ENCODE measurements at places on chromosomes 2 and 18. TPM values are rescaled to one million over a fixed set of nuclear protein-coding genes. Genes with fewer than 3 reads are reported as not detected.

IL37 gene
- total RNA-seq = not detected

ITGA4 gene
- 1.6 TPM for total RNA-seq

GRCh38 chr2:188971432-188971861 lies 2.7 kb upstream of the COL3A1 start:
- no peak for DNase-seq

DNA sequence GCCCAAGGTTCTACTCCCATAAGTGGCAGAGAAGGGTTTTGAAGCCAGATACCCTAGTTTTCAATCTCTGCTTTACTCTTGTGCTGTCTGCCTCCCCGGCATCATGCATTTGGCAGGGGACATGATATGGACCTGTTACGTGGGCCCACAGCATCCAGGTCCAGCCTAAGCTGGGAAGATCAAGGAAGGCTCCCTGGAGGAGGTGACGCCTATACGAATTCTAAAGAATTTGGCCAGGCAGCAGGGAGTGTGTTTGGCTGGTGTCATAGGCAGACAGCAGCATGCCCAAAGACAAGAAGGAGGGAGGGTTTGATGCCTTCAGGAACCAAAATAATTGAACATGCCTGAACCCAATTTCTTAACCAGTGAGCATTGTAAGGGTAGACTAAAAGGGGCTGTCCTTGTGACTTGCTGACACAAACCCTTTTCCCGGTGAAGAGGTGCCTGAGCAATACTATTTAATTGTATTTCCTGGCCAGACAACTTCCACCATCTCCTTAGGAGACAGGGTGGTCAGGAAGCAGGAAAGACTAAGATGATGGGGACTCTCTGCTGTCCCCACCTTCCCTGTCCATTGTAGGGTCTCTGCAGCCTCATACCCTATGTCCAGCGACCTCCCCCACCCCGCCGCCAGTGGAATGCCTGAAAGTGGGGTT lies 21.3 kb downstream of the NRP2 start:
- DNase-seq = no peak

GRCh38 chr18:37574113-37574512 lies 8.5 kb upstream of the CELF4 start:
- no peak for DNase-seq

DNA sequence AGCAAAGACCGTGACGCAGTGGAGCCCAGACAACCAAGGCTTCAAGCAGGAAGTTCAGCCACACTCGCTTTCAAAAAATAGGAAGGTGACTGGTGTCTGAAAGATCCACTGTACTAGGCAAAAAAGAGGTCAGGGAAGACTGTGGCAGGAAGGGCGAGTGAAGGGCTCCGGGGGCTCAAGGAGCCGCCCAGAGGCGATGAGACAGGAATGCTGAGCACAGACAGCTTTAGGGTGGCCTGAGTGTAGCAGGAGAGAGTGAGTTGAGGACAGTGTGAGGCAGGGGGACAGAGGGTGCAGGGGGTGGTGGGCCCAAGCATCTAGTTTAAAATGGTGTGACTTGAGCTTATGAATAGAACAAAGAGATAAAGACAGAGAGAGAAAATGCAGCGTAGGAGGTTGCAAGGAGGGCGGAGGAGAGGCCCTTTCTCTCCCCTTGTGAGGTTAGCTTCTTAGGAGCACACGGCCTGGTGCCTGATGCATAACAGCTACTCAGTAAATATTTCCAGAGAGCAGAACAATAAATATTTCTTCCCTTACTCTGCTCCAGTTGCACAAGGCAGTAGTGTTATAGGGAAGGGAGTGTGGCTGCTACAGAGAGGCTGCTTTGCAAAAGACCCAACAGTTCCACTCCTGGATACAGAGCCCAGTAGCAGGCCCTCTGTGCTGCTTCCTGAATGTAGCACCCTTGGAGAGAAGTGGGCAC lies 789.7 kb upstream of the RAB6C start:
- DNase-seq = no peak

NAT8 gene
- not detected for total RNA-seq

- no peak for DNase-seq
Measured at GRCh38 chr2:152504618-152505017, 169.6 kb downstream of the FMNL2 start.

- no peak for DNase-seq
Measured at GRCh38 chr2:168790226-168790902, 12.1 kb upstream of the NOSTRIN start.

- DNase-seq = no peak
Measured at GRCh38 chr2:183459466-183459865, 335.2 kb downstream of the NUP35 start.

- no peak for DNase-seq
Measured at GRCh38 chr18:63987743-63988142, 17.9 kb downstream of the SERPINB8 start.

DNA sequence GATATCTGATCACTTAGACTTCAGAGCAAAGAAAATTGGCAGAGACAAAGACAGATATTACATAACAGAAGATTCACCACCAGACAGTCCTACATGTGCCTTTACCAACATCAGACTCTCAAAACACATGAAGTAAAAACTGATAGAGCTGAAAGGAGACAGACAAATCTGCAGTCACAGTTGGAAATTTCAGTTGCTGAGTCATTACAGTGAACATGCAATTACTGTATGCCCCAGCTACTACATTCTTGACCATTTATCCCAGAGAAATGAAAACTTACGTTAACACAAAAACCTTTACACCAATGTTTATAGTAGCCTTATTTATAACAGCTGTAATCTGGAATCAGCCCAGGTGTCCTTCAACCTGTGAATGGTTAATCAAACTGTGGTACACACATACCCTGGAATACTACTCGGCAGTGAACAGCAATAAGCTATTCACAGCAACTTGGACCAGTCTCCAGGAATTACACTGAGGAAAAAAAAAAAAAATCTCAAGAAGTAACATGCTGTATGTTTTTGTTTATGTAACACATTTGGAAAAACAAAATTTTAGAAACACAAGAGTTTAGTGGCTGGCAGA lies 7.5 kb upstream of the SCLY start:
- DNase-seq = no peak

- no peak for DNase-seq
Measured at GRCh38 chr2:197164141-197164754, 146.3 kb downstream of the ANKRD44 start.

- no peak for DNase-seq
Measured at GRCh38 chr2:128643221-128644065, 324.8 kb upstream of the HS6ST1 start.

DNA sequence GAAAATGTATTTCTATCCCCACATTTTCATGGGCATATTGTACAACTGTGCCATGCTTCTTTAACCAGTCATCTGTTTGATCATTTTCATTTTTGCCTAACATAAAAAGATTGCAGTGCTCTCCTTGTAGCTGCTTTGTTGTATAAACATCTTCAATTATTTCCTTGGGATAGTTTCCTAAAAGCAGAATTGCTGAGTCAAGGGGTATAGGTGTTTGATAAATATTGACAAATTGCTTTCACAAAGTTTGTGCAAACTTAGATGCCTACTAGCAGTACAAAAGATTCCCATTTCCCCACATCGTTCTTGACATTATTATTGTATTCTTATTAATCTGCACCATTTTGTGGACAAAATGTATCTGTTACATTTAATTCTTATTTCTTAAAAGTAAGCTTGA lies 479.6 kb downstream of the FBXO15 start:
- no peak for DNase-seq

DNA sequence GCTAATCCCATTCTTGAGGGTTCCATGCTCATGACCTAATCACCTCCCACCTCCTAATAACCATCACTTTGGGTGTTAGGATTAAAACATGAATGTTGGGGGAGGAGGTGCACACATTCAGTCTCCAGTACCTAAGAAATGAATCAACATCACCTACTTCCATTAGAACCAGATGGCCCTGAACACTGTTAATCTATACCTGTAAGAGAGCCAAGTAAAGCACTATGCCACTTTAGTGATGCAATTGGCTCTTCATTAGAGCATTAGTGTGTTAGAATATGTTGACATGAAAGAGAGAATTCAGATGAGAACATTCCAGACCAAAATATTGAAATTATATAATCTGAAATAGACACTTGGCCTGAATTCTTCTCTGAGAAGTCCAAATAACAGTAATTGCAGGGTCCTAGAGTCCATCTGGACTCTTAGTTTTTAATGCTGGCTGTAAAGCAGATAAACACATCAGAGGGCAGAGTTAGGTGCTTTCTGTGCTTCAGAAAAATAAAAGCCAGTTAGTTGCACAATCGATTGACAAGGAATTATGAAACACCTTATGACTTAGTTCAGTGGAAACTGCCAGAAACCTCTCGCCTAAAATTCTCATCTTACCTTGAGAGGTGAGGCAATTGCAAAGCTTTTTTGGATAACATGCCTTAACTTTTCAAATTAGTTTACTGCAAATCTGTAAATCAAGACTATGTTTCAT lies 923.7 kb downstream of the SLC4A3 start:
- DNase-seq = no peak

DNA sequence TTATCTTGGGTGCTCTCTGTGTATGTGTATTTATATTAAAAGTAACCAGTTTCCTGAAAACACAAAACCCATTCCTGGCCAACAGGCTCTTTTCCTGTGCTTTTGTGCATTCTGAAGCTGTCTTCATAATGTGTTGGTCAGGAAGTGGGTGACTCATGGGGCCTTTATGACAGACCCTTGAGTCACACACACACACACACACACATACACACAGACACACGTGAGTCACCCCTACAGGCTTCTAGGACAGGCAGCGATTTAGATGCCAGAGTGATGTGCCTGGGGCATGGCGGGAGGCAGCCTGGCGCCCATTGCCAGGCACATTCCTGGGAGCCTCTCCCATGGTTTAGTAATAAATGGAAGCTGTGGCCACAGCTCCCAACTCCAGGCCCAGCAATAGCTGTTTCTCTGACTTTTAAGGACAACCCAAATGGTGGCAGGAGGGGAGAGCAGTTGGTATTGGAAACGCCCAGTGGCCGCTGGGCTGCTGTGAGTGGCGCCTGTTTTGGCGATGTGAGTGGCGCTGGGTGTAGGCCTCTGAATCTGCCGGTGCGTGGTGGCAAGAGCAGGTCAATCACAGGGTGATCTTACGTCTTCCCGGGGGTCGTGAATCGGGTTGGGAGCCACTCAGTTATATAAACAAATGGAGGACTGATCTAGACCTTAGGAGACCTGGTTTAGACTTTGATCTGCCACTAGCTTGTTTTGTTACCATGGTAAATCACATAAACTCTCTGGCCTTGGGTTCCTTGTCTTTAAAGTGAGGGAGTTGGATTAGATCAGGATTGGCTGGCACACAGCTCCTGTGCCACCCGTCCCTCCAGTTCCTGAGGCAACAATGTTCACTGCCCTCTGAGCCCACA lies 150.7 kb upstream of the DLX2 start:
- peak; percentile 99 for DNase-seq

LGALSL gene
- total RNA-seq = 2.7 TPM

DNA sequence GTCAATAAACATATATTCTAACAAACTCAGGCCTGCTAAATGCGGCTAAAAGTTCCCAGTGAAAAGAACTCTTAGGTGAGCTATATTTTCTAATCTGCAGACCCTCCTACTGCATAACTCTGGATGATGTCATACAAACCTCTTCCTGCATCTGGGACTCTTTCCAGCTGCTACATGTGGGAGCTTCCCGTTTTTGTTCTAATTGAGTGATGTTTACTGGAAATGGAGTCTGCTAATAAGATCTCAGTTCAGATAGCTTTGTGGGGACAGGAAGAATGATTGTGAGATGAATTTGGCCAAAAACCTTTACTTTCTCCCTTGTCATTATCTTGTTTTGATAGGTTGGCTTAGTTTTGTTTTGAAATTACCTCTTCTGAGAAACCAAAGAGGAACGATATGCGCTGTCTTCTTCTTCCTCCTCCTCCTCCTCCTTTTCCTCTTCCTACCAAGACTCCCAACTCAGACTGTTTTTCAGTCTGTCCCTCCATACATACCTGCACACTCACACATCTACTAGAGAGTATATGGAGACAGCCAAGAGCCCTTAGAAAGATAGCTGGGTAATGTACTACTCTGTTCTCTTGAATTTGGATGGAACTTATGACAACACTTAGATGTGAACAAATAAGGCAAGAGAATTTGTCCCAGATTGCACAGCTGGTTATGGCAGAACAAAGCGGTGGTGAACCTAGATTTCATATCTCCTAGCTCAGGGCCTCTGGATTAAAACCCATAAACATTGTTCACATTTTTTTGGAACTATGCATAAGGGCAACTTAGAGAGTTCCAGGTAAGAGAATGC lies 39.8 kb upstream of the AAK1 start:
- peak; percentile 94 for DNase-seq

DNA sequence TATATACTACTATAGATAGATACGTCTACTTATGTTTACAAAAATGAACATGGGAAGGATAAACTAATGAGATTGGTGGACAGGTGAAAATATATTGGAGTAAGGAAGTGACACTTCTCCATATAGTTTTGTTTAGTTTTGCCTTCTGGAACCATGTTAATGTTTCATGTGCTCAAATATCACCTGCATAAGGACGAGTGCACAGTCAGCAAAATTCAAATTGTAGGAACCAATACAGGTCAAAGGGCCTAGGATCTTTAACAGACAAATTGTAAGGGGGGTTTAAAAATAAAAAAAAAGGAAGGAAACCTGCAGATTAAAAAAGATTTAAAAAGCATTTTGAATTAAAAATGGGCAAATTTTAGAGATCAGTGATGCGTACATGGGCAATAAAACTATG lies 104.6 kb downstream of the CCBE1 start:
- DNase-seq = no peak

STPG4 gene
- total RNA-seq = 0.11 TPM

GRCh38 chr2:7748717-7749415 lies 831.7 kb downstream of the RNF144A start:
- DNase-seq = no peak

GRCh38 chr18:68041327-68041726 lies 524.8 kb upstream of the DSEL start:
- DNase-seq = no peak

CEP192 gene
- total RNA-seq = 29.6 TPM

IL36B gene
- total RNA-seq = not detected

DNA sequence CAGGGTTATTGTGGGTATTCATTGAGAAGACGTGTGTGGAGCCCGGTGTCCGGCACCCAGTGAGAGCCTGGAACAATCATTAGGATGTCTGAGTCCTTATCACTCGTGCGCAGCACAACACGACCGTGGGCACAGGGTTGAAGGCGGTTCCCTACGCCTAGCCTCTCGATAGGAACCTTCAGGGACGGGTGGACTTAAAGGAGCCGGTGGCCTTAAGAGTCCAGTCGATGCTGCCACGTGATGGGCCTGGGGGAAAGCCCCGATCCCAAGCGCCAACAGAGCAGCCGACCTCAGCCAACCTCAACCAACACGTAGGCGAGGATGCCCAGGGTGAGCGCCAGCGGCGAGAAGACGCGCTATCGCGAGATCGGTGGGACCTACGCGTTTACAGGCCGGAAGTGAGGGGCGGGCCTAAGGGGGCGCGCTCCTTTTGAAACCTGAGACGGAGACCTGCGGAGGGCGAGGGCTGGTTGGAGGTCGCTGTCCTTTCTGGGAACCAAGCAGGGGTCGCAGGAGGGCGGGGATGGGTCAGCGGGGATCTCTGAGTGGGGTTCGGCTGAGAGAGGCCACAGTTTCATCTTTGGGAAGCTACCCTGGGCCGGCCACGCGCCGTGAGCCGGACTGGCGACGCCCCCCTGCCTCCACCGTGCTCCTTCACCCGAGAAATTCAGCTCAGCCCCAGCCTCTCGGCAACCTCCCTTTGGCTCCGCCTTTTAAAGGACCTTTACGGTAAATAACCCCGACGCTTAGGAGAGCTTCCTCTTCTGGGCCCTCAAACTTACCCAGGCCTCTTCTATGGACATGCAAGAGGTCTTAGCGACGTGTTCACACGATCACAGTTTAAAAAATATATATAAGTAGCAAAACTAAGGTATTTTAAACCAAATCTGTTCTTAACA lies 28.3 kb downstream of the WNT10A start:
- DNase-seq = peak; percentile 10

GRCh38 chr18:25169701-25170100 lies 182.3 kb downstream of the ZNF521 start:
- no peak for DNase-seq

- no peak for DNase-seq
Measured at GRCh38 chr2:207253666-207254345, 88.1 kb upstream of the KLF7 start.
